NCI-H2029 treated with DMSO at 0.1 percent for 48 hours (cell line): ENCODE measurements at places on chromosomes 2 and 18.

- no peak for DNase-seq
These were observed 707 bp downstream of the SALL3 start for GRCh38 chr18:78980279-78980771.

DNA sequence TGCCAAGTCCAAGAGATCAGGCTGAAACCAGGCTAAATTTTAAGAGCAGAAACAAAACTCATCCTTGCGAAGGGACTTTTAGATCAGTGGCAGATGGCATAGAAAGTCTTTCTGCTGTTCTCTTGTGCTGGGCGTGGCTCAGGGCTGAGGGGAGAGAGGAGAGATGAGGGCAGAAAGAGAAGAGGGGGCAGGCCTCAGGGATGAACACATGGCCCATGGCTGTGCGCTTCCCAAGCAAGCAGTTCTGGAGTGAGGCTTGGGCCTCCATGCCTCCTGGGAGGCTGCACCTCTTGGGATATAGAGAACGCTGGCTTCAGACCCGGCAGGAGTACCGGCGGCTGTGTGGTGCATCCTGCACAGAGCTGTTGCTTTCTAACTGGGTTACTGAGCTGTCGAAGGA lies 41.0 kb downstream of the HPCAL1 start:
- DNase-seq = no peak

DNA sequence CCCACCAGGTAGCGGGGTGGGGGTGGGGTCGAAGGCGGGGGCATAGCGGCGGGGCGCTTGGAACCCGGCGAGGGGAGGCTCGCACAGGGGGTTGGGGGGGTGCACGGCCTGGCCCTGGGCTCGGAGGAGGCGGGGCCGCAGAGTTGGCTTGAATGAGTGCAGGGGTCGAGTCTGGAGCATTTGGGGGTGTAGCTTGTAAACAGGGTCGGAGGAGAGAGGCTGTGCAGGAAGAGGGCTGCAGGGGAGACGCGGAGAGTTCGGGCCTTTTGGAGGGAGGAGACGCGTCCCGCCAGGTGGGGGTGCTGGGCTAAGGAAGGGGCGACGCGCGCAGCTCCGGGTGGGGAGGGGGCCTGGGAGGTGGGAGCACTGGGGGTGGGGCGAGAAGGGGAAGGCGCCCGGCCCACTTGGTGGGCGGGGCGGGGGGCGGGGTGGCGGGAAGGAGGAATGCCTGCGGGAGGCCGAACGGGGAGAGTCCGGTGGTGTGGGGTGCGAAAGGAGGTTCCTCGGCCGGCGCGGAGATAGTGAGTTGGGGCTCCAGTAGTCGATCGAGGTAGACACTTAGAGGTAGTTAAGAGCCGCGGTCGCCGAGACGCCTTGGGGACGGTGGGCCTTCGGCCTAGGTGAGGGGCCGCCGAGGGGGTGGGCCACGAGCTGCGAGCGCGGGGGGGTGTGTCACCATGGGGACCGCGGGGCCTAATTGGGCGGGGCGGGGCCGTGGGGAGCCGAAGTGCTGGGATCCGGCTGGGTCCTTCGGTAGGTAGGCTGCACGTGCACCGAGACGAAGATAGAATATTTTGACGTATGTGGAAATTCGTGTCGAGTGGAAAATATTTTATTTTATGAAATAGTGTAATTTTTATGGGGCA lies 774 bp downstream of the MSH6 start:
- DNase-seq = peak; percentile 44

DNA sequence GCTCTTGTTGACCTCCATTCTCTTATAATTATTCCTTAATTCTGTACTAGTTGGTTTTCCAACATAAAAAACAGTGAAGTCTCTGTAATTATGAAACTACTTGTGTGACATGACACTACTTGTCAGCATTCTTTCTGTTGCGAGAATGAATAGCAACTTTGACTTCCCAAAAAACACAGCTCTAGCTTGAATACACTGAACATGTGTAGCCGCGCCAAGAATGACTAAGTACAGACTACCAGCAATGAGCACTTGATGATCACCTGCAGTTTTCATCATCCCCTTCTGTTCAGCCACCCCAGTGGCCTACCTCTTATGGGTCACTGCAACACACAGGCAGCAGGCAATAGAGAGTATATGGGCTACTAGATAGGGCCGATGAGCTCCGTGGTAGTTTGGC lies 229.3 kb downstream of the TGIF1 start:
- no peak for DNase-seq

DNA sequence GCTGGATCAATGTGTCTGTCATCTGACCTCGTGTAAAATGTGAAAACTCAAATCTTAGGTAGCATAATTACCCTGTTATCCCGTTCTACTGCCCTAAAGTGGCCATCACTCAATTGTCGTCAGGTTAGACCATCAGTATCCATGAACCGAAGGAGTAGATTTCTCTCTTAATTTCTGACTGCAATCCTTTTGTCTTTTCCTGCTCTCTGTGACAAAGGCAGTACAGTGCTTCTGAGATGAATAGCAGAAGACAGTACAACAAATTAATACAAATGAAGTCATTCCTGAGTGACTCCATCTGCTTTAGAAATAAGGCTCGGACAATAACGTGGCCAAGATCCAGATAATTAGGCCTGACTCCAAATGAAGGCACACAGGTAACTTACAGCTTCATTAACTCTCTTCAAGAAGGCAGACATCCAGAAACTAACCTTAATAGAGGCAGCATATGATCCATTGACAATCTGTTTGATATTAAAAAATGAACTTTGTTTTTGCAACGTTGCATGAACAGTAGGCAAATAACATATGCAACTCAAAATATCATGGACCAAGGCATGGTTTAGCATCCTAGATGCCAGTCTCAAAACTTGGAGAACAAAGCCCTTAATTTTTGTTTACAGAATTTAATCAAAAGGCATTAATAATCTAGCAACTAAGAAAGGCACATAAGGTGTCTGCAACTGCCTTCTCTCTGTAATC lies 96.7 kb upstream of the CDH20 start:
- DNase-seq = no peak

DNA sequence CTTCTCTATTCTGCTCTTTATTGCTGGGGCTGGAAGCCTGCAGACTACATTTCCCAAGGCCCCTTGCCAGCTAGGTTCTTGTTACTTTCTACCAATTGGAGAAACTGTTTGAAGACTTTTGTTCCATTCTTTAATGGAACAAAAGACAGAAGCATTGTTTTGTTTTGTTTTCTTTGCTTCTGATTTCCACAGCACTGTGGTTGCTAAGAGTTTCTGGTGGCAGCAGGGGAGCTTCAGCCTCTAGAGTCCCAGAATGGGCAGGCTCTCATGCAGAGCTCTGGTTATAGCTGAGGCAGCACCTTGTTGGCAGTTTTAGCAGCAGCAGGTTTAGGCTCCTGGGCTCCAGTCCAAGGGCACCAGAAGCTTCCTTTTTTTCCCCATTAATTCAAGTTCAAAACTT lies 234.3 kb downstream of the ETAA1 start:
- no peak for DNase-seq

DNA sequence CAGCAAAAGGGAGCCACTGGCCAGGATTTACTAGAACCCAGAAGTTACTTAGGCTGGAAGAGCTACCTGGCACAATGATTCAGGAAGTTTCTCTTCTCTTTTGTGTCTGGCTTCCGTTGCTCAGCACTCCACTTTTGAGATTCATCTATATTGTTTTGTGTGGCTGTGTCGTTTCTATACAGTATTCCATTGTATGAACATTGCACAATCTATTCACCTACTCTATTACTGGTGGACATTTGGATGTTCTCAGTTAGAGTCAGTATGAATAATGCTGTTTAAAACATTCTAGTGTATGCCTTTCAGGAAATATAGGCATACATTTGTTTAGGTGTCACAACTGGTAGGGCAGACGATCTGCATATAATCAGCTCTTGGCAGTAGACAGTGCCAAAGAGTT lies 36.3 kb upstream of the EPHA4 start:
- DNase-seq = no peak

DNA sequence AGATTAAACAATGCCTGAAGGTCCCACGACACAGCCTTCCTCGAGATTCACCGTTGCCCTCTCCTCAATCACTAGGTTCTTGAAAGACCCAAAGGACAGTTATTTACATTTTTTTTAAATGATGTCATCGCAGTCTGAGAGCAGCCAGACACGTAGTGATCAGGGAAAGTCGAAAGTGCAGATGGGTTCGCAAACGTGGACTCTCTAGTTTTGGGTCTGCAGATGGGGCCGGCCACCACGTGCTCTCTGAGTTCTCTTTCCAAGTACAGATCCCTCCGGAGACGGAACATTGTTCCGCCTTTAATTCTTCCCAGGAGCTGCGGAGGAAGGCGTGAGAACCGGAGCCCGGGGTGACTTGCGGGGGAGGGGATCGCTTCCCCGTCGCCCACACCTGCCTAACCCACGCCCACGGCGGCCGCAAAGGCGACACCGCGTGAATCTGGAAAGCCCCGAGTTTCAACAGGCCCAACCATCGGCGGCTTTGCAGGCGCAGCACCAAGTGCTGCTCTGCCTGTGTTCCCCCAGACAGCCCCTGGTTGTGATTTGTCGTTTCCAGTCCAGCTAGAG lies 54.3 kb downstream of the PKDCC start:
- peak; percentile 34 for DNase-seq
